ENCODE measurements at places on chromosomes 3 and 15.

DNA sequence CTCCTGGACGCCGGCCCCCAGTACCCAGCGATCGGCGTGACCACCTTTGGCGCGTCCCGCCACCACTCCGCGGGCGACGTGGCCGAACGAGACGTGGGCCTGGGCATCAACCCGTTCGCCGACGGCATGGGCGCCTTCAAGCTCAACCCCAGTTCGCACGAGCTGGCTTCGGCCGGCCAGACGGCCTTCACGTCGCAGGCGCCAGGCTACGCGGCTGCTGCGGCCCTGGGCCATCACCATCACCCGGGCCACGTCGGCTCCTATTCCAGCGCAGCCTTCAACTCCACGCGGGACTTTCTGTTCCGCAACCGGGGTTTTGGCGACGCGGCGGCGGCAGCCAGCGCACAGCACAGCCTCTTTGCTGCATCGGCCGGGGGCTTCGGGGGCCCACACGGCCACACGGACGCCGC lies 956 bp downstream of the ZIC1 start:
- DNase-seq, result peak; percentile 39

DNA sequence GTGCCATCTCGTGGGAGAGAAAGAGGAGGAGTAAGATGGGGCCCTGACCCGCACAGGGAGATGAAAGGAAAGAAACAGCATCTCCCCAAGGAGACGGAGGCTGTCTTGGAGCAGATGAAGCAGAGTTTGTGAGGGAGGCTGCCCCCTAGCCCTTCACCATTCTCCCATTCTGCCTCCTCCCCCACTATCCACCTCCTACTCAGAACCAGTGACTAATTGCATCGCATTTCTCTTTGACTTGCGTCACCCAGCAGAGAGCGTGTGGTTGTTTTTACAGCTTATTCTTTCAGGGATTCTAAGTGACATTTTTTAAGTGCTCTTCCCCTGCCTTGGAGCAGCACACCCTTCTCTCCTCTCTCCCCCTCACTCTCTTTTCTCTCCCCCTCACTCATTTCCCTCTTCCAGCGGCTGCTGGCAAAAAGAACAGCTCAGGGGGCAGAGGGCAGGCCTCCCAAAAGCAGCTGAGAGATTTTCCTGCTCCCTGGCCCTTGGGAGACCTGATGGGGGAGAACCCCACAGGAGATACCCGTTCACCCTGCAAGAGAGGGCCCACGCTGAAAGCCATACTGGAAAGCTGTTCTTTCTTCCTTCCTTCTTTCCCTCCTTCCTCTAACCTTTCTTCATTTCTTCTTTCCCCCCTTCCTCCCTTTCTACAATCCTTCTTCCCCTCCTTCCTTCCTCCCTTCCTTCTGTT lies 91.8 kb downstream of the MRPL46 start:
- DNase-seq, result no peak

DNA sequence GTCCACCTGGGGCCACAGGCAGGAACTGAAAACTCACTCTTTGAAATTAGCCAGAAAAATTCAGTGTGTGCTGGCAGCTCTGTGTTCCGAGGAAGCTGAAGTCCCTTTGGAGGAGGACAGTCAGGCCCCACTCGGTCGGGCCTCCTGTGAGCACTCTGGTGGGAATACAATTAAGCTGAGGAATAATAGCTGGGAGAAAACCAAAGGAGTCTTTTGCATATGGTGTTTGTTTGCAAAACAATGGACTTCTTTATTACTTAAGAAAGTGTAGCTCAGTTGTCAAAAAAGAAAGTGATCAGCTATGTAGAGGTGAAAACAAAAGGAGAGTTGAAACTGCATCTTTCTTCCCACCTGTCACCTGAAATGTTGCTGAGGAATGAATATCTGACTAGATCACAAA lies 202.5 kb downstream of the MEIS2 start:
- DNase-seq, result no peak

- peak; percentile 11 for DNase-seq
Measured at GRCh38 chr15:70056091-70056680, 41.5 kb downstream of the TLE3 start.

GRCh38 chr3:43213631-43214030 lies 72.7 kb upstream of the SNRK start:
- no peak for DNase-seq

GRCh38 chr15:38050529-38051448 lies 116.3 kb downstream of the TMCO5A start:
- no peak for DNase-seq

DNA sequence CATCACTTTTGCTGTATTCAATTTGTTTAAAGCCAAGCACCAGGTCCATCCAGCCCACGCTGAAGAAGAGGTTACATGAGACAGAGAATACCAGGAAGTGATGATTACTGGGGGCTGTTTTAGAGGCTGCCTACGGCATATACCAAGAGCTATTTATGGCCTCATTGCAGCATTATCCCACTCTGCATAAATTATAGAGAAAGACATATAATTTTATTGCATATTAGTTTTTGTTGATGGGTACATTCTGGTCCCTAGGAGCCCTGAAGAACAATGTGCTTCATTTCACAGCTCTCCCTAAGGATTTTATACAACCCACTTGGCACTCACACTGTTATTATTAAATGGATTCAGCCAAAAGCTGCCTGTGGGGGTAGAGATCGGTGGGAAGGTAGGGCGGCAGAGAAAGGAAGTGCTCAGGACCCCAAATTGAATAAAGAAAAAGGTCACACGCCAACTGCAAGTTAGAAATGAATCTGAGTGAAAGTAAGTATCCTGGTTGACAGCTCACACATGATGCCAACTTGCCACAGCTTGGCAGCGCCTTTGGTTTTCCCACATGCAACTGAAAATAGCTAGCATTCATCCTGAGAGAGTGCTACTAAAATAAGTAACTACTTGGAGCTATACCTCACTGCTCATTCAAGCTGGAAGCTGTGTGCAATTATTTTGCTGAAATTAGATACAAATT lies 73.7 kb downstream of the CCNL1 start:
- peak; percentile 43 for DNase-seq
